GM03348 (cell line): ENCODE measurements at places on chromosomes 7 and 10.

GRCh38 chr7:64626083-64626469, 39.9 kb upstream of the ZNF107 start:
- no peak for DNase-seq

DNA sequence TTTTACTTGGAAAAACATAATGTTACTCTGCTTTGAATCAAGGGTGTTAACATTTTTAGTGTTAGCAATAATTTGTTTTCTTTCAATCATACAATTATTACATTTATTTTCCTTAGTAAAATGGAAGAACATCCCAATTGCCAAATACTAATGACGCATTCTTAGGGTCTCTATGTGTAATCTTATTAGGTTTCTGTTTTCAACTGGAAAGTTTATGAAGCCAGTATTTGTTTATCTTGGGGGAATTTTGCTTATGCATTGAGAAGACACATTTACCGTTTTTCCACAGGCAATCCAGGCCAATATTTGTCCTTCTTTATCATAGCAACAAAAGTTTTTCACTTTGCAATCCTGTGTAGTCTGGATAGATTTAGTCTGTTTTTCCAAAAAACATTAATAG, 134.5 kb downstream of the CPED1 start:
- no peak for DNase-seq

- no peak for DNase-seq
Observed at GRCh38 chr10:8360365-8360764, 305.9 kb downstream of the GATA3 start.

DNA sequence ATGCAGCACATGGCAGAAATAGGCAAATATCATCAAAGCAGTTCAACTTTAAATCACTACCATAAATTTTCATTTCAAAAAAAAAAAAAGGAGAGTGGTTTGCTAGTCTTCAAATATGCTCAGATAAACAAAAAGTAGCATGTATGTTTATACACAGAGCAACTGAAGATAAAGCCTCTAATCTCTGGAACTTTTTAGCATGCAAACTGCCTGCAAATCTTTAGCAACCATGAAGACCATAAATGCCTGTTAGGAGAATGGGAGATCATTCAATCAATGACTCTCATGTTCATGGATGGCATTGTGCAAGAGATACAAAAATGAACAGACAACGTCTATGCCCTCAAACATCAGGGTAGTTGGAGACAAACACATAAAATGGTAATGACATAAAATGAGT, 57.3 kb downstream of the ORC5 start:
- DNase-seq, result no peak

GRCh38 chr10:8338177-8338766, 283.8 kb downstream of the GATA3 start:
- no peak for DNase-seq

DNA sequence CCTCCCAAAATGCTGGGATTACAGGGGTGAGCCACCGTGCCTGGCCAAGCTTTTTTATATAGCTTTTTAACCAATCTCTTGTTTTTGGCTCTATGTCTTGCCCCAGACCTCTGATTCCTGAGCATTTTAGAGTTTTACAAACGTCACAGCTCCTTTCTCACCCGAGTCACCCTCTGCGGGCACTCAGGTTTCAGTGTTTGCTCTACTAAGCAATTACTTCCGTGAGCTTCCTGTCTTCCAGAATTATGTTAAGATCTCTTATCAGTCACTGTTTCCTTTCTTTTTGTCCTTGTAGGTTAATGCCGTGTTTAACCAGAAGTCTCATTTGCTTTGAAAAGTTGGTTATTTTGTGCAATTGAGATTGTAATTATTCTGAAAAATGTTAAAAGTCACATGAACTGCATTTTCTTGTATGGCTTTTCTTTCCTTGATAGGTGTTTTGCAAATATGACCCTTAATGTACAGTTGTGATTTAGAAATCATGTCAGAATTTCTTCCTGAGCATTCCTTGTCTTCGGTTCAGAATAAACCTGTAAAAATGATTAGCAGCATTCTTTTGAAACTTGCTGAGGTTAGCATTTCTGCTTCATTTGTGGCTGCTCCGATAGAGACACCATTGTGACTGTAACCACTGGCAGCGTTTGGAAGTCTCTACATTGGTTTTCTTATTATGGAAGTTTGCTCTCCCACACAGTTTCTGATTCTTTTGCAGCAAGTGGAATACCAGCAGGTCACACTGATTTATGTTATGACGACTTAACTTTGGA, 4.5 kb upstream of the HKDC1 start:
- no peak for DNase-seq

- no peak for DNase-seq
Observed at GRCh38 chr7:43232366-43232765, 119.9 kb downstream of the HECW1 start.

DNA sequence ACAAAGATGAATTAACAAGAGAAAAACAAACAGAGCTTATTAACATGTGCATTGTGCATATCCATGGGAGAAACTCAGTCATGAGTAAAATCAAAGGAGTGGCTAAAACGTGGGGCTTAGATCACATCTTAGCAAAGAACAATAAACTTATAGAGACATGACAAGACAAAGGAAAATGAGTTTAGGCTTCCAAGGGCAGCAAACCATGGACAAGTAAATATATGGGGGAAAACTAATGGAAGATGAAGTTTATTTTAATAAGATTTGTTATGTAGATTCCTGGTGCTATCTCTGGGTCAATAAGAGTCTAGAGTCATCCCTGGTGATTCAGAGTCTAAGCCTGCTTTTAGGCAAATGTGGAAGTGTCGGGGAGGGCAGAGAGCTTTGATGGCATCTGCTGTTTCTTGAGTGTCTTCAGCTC, 87.2 kb upstream of the PLPP4 start:
- DNase-seq, result no peak

GRCh38 chr7:3427957-3428356, 126.9 kb downstream of the SDK1 start:
- DNase-seq, result no peak

DNA sequence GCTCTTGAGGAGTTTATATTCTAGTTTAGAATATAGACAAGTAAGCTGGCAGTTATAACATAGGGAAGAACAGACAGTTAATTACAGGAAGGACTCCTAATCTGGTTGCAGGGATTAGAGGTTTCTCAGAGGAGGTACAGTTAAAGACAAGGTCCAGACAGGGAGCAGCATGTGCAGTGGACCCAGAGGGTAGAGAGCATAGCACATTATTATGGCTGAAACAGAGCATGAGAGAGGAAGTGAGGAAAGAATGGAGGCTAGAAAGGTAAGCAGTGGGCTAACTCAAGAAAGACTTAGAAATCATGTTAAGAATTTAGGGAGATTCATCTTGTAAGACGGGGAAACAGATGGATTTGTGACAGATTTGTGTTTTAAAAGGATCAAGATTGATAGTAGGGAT, 9.7 kb downstream of the MIOS start:
- DNase-seq, result no peak

- DNase-seq, result no peak
Observed at GRCh38 chr7:23443974-23444373, 26.3 kb downstream of the IGF2BP3 start.

DNA sequence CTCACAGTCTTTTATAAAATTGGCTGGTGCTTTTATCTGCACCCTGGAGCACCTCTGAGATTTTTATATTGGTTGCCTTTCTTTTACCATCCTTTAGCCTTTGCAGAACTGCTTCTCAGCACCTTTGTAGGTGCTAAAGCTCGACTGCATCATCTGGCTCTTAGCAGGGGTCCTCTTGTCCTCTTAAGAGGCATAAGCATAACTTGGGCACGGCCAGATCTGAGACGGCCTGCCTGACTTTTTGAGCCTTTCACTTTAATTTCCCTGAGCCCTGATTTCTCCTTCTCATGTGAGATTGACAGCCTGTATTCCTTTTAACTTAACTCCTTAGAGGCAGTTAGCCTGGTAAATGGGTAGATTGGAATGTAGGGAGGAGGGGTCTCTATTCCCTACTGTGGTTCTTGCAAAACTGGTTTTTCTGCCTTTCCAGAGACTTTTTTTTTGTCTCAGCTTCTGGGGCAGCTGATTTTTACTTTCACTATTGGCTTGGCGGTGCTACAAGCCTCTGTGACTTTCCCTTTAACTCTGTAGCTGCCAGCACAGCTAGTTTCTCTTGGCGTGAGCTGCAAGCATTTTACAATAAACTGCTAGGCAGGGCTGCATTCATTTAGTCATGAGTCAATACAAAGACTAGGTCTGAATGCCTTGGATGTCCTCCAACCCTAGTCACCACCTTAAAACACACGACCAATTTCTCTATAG, 24.0 kb downstream of the ZPBP start:
- peak; percentile 27 for DNase-seq
